ENCODE measurements at places on chromosomes 12 and 14. TPM values are rescaled to one million over a fixed set of nuclear protein-coding genes. Genes with fewer than 3 reads are reported as not detected.

DNA sequence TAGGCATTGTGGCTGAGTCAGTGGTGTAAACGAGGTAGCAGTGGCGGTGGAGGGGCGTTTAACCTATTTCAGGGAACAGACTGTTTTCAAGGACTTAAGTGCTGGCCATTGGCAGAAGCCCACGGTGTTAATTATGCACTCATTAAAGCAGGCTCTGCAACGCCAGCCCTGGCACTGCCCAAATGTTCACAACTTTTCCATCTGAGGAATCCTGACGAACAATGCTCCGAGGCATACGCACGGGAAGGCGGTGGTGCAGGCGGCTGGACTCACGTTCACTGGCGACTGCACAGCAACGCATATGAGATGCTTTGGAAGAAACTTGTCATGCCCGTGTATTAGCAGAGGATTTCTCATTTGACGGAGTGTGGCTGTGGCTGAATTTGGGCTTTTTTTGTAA lies 70.6 kb upstream of the SLC24A4 start:
- no peak overlapping the region for H3K27ac ChIP-seq
- DNase-seq: no peak
- peaks cover 26% of the 10 kb centered on the region for H3K27me3 ChIP-seq
- H3K4me3 ChIP-seq: no peak overlapping the region
- no peaks in the 10 kb centered on the region for H3K36me3 ChIP-seq
- no peaks in the 10 kb centered on the region for H3K4me1 ChIP-seq

DNA sequence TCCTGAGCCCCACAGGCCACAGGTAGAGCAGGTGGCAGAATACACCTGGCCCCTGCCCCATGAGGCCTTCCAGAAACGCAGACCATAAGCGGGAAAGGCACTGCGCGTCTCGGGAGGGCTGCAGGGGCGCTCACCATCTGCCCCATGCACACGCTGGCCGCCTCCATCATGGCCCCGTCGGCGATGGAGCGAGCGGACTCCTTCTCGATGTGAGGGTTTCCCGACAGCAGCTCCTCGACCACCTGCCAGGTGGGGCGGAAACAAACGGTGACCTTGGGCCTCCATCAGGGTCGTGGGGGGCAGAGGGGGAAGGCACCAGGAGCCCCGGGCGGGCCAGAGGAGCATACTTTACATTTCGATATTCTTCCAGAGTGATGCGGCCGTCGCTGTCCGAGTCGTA lies 52.8 kb downstream of the TESC start:
- H3K27ac ChIP-seq: no peak overlapping the region
- peaks cover 16% of the 10 kb centered on the region for H3K27me3 ChIP-seq
- H3K36me3 ChIP-seq: no peaks in the 10 kb centered on the region
- no peaks in the 10 kb centered on the region for H3K4me1 ChIP-seq
- H3K4me3 ChIP-seq: no peak overlapping the region

DNA sequence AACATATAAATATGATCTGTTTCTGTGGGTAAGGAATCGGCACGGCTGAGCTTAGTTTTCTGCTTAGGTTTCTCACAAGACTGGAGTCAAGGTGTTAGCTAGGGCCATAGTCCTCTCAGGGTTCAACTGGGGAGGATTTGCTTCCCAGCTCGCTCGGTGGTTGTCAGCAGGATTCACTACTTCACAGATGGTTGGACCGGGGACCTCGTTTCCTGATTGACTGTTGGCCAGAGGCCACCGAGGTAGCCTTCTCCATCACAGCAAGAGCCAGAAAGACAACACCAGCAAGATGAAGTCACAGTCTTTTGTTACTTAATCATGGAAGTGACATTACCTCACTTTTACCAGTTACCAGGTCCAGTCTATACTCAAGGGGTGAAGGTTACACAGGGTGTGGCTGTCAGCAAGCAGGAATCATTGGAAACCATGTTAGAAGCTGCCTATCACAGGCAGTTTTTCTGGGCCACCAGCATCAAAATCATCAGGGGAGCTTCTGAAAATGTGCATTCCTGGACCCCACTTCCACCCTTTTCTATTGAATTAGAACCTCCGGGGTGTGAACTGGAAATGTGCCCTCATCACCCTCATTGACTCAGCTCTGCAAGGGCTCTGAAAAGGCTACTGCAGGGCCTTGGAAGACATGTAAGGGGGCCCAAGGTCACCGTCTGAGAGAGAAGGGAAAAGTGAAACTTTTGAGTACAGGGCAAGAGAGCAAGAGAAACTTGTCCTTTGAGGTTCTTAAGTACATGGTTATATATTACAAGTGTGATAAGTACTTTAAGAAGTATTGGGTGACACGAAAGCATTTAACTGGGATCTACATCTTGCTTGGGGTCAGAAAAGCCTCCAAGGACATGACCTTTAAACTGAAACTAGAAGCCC lies 10.9 kb downstream of the COPS7A start:
- H3K4me1 ChIP-seq: no peaks in the 10 kb centered on the region
- H3K36me3 ChIP-seq: peaks cover 14% of the 10 kb centered on the region
- no peaks in the 10 kb centered on the region for H3K27me3 ChIP-seq
- H3K27ac ChIP-seq: no peak overlapping the region

GRCh38 chr12:45223868-45224267 lies 8.0 kb downstream of the ANO6 start:
- no peak overlapping the region for H3K27ac ChIP-seq
- H3K4me1 ChIP-seq: peaks cover 34% of the 10 kb centered on the region
- no peak for DNase-seq
- peaks cover 6% of the 10 kb centered on the region for H3K36me3 ChIP-seq
- H3K27me3 ChIP-seq: no peaks in the 10 kb centered on the region

The TPI1 gene
- total RNA-seq: 1,199 TPM

Data from PC-9 (cell line).